Spleen (tissue), 13 donors: ENCODE measurements at places on chromosomes 11 and 22.

DNA sequence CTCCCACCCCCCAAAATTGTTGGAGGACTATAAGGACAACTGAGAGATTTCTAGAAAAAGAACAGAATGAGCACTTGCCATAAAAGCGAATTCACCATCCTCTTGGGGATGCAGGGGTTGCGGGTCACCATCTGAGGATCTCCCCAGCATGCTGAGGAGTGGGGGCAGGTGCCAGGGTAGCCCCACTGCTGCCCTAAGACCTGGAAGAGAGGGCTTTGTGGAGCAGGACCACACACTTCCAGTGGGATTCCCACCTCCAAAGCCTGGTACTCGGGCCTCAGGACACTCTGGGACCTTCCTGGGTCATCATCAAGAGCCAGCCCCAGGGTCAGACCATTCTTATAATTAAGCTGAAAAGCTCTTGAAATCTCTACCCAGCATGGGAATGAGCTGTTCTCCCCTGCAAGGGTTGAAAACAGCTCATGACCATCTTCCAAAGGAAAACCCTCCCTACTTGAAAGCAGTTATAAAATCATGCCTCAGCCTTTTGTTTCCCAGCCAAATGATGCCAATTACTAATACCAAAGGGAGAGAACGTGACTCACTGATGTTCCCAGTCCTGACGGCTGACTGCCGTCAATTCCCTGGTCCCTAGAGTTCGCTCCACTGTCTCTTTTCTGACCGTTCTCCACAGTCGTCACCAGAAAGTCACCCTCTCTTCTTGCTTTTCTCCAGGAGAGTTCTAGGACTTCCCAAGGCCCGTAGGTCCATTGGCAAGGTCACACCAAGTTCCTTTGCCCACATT lies 76.8 kb upstream of the CREB3L1 start:
- no peaks in the 10 kb centered on the region for H3K4me1 ChIP-seq
- no peak for DNase-seq
- no peak overlapping the region for H3K4me3 ChIP-seq

GRCh38 chr11:78037056-78037455 lies 14.0 kb upstream of the KCTD14 start:
- no peaks in the 10 kb centered on the region for H3K27me3 ChIP-seq
- DNase-seq = no peak
- no peak overlapping the region for H3K27ac ChIP-seq
- no peak overlapping the region for H3K4me3 ChIP-seq
- H3K4me1 ChIP-seq = no peaks in the 10 kb centered on the region

- no peaks in the 10 kb centered on the region for H3K27me3 ChIP-seq
- H3K27ac ChIP-seq = no peak overlapping the region
- H3K4me1 ChIP-seq = no peaks in the 10 kb centered on the region
- peak; percentile 57 for DNase-seq
- no peaks in the 10 kb centered on the region for H3K36me3 ChIP-seq
These were observed 670.9 kb downstream of the BRD1 start for GRCh38 chr22:49156662-49157285.

DNA sequence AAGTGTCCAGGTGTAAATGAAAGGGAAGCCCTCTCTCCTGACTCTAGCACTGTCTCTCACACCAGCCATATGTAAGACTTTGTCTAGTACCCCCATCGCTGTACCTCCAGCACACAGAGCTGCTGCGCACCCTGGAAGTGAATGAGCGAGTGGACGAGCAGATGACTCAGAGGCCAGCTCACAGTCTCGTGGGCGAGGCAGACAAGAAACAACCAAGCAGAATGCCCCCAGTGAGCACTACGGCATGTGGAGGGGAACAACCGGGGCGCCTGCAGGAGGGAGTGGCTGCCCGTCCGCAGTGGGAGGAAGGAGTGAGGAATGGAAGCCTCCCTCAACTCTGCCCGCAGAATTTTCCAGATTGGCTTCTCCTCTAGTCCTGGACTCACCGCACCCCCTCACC lies 46.4 kb downstream of the MCM5 start:
- H3K27me3 ChIP-seq = no peaks in the 10 kb centered on the region
- no peak overlapping the region for H3K27ac ChIP-seq
- DNase-seq = no peak
- H3K4me1 ChIP-seq = peaks cover 7% of the 10 kb centered on the region
- no peak overlapping the region for H3K4me3 ChIP-seq

- peaks cover 14% of the 10 kb centered on the region for H3K4me1 ChIP-seq
- H3K27ac ChIP-seq = no peak overlapping the region
- peak; percentile 64 for DNase-seq
These were observed 19.1 kb upstream of the LINC01488 start for GRCh38 chr11:69462106-69462951.

- peaks cover 8% of the 10 kb centered on the region for H3K4me1 ChIP-seq
- H3K36me3 ChIP-seq = no peaks in the 10 kb centered on the region
- no peak overlapping the region for H3K4me3 ChIP-seq
These were observed 13.7 kb downstream of the ZBTB44 start for GRCh38 chr11:130301002-130301401.

GRCh38 chr11:111586388-111586831 lies 15.8 kb upstream of the SIK2 start:
- H3K27me3 ChIP-seq = no peaks in the 10 kb centered on the region
- H3K27ac ChIP-seq = no peak overlapping the region
- no peak overlapping the region for H3K4me3 ChIP-seq
- no peaks in the 10 kb centered on the region for H3K36me3 ChIP-seq
- DNase-seq = no peak
- no peaks in the 10 kb centered on the region for H3K4me1 ChIP-seq

GRCh38 chr11:8794677-8795103 lies 112.1 kb downstream of the RPL27A start:
- H3K4me1 ChIP-seq = no peaks in the 10 kb centered on the region
- no peak overlapping the region for H3K4me3 ChIP-seq

GRCh38 chr22:49574881-49575702 lies 252.6 kb downstream of the BRD1 start:
- peaks cover 17% of the 10 kb centered on the region for H3K36me3 ChIP-seq
- H3K27me3 ChIP-seq = no peaks in the 10 kb centered on the region
- peak; percentile 78 for DNase-seq
- H3K27ac ChIP-seq = peak overlapping the region; percentile 77
- no peaks in the 10 kb centered on the region for H3K4me1 ChIP-seq

GRCh38 chr11:84825106-84825660 lies 802.0 kb downstream of the DLG2 start:
- no peak overlapping the region for H3K27ac ChIP-seq
- H3K27me3 ChIP-seq = no peaks in the 10 kb centered on the region
- no peaks in the 10 kb centered on the region for H3K36me3 ChIP-seq
- no peaks in the 10 kb centered on the region for H3K4me1 ChIP-seq
- no peak for DNase-seq

DNA sequence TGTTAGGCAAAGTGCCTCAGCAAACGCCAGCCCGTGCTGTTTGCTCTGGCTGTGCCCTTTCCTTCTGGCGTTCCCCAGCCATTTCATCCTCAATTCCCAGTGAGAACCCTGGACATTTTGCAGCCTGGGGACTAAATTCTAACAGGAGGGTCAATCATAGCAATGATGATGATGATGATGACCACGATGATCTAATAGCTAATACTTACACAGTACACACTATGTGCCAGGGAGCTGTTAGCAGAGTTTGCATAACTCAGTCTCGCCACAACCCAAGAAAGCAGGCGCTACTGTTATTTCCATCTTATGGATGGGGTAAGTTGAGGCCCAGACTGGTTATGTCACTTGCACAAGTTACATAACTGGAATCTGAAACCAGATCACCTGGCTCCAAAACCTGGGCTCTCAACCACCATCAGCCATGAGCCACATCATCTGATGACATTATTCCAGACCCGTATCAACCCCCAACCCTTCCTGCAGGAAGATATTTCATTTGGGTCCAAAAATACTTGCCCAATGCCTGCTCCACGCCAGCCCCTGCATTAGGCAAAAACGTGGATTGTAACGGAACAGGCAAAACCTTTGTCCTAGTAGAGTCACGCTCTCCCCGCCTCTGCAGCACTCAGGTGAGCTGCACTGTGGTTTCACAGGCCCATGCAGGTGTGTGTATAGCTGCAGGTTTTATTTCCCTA lies 132.6 kb upstream of the SERPIND1 start:
- no peaks in the 10 kb centered on the region for H3K4me1 ChIP-seq
- H3K36me3 ChIP-seq = no peaks in the 10 kb centered on the region
- H3K27me3 ChIP-seq = no peaks in the 10 kb centered on the region
- no peak overlapping the region for H3K4me3 ChIP-seq

- no peak overlapping the region for H3K27ac ChIP-seq
- no peaks in the 10 kb centered on the region for H3K4me1 ChIP-seq
- no peak for DNase-seq
- H3K36me3 ChIP-seq = no peaks in the 10 kb centered on the region
These were observed 25.4 kb downstream of the FBLN1 start for GRCh38 chr22:45528046-45528445.

DNA sequence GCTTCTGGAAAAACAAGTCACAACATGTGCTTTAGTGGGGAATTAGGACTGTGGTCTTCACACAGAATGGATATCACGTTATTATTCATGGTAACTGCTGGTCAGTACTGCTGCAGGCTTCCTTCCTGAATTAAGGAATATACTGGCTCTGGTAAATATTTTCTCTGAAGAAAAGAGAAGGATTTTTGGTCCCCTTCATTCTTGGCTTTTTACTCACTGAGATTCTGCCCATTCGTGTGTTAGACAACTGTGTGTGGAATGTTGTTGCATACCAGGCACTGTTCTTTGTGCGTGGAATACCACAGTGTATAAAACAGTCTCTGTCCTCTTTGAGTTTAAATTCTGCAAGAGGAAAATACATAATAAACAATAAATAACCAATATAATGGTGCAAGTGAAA lies 80.3 kb downstream of the ALX4 start:
- DNase-seq = no peak
- no peak overlapping the region for H3K4me3 ChIP-seq
- H3K27me3 ChIP-seq = no peaks in the 10 kb centered on the region
- H3K27ac ChIP-seq = no peak overlapping the region
- no peaks in the 10 kb centered on the region for H3K4me1 ChIP-seq

DNA sequence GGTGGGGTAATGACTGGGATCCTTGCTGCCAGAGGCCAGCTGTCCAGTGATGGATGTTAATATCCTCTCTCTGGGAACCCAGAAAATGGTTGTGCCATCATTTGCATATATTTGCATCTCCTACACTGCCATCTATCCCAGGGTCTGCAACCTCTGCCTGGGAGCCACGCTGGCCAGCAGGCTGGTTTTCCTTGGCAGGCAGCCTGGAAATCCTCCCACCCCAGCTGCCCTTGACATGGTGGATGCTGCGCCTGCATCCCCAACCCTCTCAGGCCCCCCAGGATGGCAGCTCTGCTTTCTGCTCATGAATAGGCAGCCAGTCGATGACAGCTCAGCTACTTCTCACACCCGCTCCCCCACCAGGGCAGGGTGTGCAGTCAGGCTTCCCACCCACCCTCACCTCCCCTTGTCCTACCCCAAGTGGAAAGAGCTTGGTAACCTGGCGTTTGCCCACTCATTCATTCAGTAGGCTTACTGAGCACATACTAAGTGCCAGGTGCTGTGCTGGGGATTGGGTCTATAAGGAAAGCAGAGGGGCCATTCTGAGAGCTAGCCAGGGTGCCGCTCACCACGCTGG lies 202.5 kb downstream of the TRIM29 start:
- H3K36me3 ChIP-seq = no peaks in the 10 kb centered on the region
- no peaks in the 10 kb centered on the region for H3K4me1 ChIP-seq
- H3K27me3 ChIP-seq = no peaks in the 10 kb centered on the region
- no peak overlapping the region for H3K27ac ChIP-seq
- DNase-seq = peak; percentile 35
- H3K4me3 ChIP-seq = no peak overlapping the region

DNA sequence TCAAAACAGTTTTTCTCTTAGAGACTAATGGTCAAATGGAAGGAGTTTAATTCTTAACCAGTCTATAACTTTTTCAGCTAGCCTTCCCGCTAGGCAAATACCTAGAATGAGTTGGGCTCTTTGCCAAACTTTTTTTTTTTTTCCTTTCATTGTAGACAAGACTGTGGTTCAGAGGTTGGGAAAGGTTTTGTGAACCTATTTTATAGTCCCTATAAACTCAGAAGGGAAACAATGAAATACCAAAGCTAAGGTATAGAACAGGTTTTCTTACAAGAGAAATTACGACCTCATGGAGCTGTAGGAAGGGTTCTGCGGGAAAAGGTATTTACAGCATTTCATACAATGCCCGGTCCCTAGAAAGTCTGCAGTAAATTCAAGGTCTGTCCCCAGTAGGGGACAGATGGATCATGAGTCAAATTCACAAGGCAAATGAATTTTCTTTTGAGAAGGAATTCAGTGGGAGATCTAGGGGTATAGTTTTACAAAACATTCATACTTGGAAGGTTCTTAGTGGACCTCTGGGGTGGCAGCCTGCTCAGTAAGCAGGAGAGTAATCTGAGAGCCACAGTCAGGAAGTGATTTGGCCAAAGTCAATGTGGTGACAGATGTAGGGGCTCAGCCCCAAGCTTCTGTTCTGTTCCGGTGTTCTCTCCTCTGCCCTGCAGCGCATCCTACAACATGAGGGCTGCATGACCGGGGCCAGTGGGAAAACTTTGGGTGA lies 146.8 kb downstream of the DBX1 start:
- no peaks in the 10 kb centered on the region for H3K4me1 ChIP-seq
- H3K27ac ChIP-seq = no peak overlapping the region
- H3K27me3 ChIP-seq = no peaks in the 10 kb centered on the region
- H3K36me3 ChIP-seq = no peaks in the 10 kb centered on the region
- no peak overlapping the region for H3K4me3 ChIP-seq

DNA sequence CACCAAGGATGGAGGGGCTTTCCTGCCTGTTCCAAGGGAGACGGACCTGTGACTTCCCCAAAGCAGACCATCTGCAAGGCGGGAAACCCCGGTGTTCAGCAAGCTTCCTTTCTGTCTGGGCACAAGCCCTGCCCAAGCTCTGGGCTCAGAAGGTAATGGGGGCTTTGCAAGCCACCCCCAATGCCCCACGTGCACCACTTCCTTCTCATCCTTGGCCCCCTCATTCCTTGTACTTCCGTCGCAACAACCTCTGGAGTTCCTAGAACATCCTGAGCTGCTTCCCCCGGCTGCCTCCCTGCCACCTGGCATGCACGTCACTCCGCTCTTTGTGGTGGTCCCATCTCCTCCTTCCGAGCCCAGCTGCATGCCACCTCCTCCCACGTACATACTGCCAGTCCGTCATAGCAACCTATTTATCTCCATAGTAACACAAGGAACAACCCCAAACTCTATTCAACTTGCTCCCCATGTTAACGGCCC lies 3.9 kb downstream of the MYEOV start:
- H3K36me3 ChIP-seq = no peaks in the 10 kb centered on the region
- H3K27me3 ChIP-seq = no peaks in the 10 kb centered on the region
- peak overlapping the region; percentile 85 for H3K27ac ChIP-seq

- H3K36me3 ChIP-seq = peaks cover 60% of the 10 kb centered on the region
- H3K4me1 ChIP-seq = no peaks in the 10 kb centered on the region
These were observed 39.5 kb upstream of the CLNS1A start for GRCh38 chr11:77677138-77677537.
